Left kidney (tissue), 8 donors: ENCODE measurements at places on chromosomes 7 and 10. TPM values are rescaled to one million over a fixed set of nuclear protein-coding genes. Genes with fewer than 3 reads are reported as not detected.

DNA sequence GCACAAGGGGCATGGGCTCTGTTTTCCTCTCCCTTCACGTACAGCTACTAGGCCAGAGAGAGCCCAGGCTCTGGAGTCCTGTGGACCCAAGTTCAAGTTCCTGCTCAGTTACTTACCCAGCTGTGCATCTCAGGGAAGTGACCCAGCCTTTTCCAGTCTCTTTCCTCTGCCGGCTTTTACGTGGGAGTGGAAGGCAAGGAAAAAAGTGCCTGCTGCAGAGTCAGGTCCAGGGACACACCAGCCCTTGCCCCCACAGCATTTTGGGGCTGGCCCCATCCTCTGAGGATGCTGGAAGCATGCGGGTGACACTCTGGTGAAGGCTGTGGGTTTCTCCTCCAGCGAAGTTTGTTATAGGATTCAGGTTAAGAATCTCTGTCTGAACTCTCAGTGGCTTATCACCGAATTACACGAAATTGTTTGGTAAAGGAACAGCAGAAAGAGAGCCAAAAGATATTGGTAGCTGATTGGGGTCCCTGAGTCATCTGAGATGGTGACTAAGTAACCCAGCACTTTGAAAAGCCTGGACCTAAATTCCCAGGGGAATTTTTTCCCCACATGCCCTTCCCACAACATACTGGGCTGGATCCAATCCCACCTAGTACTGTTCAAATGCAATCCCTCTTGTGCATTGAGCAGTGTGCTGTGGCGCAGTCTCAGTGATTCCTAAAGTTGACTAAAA lies 424.3 kb downstream of the RPS24 start:
- no peak for DNase-seq

DNA sequence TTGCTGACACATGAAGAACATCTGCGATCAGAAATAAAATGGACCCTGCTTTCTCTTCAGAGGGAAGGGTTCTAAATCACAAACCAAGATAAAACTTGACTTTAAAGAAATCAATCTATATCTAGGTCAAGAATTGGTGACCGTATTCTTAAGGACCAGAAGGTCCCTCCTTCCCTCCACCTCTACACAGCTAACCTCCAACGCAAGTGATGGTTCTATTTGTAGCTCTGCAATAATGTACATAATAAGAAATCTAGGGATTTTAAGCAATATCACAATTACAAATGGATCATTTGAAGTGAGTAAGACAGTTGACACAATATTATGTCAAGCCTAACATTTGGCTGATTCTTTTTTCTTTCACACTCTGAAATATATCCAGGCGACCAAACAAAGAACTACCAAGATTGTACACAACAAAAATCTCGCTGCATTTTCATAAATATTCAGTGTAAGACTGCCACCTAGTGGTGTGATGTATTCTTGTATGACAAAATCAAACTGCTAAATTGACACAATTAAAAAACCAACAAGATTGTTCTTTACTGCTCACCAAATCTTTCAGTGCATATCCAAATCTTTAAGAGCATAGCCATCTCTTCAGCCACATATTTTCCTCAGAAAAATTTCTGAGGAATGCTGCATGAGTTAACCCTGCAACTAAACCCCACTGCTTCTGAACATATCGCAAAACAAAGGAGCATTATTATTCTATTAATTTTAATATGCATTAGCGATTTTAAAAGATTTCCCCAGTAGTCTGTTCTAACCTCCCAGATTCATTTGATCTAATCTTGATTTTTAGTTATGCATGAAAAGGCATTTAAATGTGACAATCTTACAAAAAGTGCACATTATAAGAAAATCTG lies 44.5 kb downstream of the ICA1 start:
- peak; percentile 78 for DNase-seq

DNA sequence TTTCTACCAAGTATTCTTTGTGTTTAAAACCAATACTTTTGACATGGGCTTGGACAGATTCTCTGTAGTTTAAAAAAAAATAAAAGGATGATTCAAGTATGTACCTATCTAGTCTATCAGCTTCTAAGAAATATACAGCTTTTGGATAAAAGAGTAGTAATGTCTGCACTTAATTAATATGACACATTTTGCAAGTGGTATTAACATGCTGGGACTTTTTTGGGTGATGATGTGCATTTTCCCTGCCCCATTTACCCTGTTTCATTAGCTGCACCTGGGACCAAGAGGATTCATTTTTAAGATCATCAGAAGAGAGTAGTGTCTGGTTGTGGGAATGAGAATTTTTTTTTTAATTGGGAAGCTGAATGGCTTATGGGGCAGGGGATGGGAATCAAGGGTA lies 236.2 kb upstream of the KLF14 start:
- no peak for DNase-seq

GRCh38 chr10:107011105-107011504 lies 153.4 kb downstream of the SORCS1 start:
- DNase-seq: no peak

DNA sequence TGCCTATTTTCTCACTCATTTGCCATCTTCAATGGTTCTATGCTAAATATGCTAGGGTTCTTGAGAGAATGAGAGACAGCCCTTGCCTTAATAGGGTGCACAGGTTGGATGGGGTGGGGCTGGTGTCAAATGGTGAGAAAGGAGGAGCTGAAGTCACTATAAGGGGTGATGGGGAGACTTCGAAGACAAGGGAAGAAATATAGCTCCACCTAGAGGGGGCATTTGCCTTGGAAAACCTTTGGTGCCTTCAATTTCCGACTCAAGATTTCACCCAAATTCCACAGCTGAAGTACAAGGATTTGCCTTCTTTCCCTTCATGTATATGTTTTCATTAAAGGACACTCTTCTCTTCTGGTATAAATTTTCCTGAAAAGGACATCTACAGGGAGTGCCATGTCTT lies 5.6 kb downstream of the PTN start:
- DNase-seq: no peak

DNA sequence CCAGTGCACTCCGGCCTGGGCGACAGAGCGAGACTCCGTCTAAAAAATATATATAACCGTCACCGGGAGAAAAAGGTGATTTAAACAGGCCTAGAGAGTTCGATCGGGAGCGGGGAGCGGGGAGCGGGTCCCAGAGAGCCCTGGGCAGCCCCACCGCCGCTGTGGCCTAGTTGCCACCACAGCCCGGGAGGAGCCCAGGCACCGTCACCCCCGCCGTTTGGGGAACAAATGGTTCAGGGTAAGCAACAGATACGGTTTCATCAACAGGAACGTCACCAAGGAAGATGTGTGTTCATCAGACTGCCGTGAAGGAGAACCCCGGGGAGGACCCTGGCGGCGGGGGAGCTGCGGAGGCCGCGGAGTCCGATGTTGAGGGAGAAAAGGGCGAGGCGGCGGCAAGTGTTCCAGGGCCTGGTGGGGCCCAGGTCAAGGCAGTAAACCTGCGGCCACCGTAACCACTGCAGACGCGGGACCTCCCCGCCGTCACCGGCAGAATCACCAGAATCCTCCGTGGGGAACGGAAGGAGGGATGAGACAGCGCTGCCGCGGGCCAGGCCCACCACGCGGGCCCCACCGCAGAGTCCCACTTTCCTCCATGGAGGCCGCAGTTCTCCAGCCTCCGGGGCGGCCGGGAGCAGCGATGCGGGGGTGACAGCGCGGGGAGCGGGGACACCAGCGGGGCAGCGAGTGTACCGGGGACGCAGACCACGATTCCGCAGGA lies 103.4 kb downstream of the GALNT11 start:
- DNase-seq: no peak

DNA sequence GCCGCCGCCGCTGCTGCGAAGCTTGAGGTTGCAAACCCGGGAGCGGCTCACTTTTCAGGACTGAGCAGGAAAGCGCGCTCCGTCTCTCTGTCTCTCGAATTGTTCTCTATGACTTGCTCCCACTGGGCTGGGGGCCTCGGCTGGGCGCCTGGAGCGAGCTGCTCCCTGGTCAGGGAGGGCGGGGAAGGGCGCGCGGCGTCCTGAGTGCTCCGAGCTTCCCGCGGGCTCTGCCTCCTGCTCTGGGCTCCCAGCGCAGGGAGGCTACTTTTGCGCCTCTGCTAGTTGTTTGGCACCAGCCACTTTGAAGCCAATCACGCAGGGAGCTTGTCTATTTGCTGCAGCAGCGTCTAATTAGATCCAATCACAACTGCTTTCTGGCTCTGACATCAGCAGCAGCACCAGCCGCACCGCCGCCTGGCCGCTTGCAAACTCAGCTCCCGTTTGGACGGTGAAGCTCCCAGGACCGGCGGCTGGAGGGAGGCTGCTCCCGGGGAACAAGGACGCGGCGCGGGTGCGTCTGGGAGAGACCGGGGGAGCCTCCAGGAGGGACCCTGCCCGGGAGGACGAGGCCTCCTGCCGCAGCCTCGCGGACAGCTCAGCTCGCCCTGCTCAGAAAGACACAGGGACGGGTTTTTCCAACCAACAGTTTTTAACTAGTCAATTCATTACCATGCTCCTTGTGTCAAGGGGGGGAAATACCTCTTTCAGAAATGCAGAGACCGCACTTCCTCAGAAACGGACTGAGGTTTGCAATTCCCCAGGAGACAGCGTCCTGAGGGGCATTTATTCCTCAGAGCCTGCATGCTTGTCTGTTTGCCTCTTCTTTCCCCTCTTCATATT lies at the start of gene ADARB2:
ADARB2 (minus strand) TSS at position 304 of the 840 bp plus-strand sequence.
- peak; percentile 65 for DNase-seq

Gene AGBL3
- 17.1 TPM for polyA plus RNA-seq

- no peak for DNase-seq
These were observed 7.0 kb upstream of the EVX1 start for GRCh38 chr7:27235387-27236311.

- no peak for DNase-seq
These were observed 64.1 kb upstream of the MSRB2 start for GRCh38 chr10:23031318-23031717.
